IMR-90 (cell line): ENCODE measurements at places on chromosomes 5 and 9.

- DNase-seq = no peak
Observed at GRCh38 chr5:132799392-132799791, 13.7 kb upstream of the SOWAHA start.

- no peak for DNase-seq
Observed at GRCh38 chr9:125190361-125190801, 778 bp upstream of the PPP6C start.

DNA sequence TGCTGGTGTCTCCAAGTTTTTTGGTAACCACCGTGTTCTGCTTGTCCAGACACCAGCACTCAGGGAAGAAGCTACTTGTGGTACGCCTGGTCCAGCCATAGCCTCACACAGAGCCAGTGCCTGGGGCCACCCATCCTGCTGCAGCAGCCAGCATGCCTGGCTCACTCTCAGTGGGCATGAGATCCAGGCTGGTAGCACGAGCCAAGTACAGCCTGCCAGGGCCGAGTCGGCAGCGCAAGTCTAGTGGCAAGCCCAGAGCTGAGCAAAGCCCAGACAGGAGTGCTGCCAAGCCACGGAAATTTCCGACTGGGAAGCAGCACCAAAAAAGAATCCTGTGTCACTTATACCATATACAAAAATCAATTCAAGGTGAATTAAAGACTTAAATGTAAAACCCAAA is 36.3 kb upstream of the FBXL17 start:
- no peak for DNase-seq

GRCh38 chr5:132211787-132212186 is 15.9 kb downstream of the P4HA2 start:
- DNase-seq = no peak

DNA sequence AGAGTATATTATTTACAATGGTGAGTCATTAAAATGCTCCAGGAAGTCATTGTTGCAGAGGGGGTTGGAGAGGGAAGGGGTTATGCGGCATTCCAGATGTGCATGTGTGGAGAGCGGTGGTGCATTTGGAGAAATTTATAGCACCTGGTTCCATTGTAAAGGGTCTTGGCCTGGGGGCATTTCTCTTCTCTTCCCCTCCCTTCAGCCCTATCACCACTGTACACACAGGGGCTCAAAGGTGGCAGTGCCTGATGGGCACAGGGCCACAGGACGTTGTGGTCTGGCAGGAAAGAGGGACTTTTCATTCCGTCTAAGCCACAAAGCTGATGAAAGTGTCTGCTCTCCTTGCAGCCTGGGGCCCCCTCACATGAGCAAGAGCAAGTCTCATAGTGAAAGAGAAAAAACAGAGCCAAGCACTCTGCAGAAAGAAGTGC is 442.4 kb upstream of the ZNF462 start:
- no peak for DNase-seq

DNA sequence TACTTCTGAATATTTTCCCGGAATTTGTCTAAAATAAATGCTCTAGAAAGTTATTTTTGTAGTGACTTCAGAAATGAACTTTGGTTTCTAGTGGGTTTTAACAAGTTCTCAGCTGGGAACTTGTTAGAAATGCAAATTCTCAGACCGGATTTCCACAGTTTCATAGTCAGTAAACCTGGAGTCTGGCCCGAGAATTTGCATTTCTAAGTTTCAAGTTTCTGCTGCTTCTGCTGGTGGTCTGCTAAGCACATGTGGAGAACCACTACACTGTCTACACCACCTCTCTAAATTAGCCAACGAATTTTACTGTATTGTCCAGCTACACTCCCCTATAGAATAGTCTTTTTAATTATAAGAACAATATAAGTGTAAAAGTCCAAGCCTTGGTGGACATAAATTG is 208.0 kb downstream of the CHSY3 start:
- no peak for DNase-seq

DNA sequence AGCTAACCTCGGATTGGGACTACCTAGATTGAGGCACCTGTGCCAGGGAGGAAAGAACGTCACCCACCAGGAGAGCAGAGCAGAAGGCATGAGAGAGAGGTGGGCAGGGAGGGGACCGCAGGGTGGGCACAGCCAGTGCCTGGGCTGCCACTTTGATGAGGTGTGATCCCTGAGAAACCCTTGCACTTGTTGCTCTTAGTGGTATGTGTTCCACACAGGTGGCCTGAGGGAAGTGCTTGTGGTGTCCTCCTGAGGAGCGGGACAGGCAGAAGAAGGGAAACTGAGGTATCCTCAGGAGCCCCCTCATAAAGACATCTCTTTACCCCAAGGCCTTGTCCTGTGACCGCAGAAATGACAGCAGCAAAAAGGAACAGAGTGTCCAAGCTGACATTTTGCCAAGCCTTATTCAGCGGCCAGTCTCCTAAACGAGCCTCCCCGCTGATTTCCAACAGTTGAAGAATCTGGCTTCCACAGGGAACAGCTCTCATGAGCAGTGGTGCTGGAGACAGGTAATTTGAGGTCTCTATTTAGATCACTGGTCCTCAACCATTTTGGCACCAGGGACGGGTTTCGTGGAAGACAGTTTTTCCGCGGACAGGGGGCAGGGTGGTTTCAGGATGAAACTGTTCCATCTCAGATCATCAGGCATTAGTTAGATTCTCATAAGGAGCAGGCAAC is 82.4 kb downstream of the FOXD1 start:
- DNase-seq = no peak

GRCh38 chr5:1363160-1363559 is 18.3 kb upstream of the CLPTM1L start:
- DNase-seq = no peak

- peak; percentile 98 for DNase-seq
Observed at GRCh38 chr5:156475182-156476157, 148.5 kb downstream of the SGCD start.

DNA sequence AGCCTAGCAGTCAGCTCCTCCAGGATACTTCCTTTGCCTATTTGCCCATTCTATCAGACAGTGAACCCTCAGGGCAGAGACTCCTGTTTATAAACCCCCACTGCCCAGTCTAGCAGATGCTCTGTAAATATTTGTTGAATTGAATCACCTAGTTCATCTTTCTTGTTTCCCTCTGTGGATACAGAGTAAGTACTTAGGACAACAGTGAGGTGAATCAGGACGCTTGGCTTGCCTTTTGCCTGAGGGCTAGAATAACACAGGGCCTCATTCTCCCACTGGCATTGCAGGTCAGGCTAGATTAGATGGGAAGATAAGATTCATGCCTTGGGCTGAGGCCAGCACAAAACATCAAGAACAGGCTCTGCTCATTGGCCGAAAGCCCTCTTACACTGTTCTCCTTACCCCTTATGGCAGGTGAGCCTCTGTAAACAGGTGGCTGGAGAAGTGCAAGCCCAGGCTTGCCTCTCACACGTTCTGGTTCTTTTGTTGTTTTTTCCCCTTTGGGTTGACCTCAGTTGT is 22.2 kb downstream of the TNFSF8 start:
- DNase-seq = peak; percentile 52

- no peak for DNase-seq
Observed at GRCh38 chr5:56698463-56699381, 116.6 kb upstream of the MAP3K1 start.

DNA sequence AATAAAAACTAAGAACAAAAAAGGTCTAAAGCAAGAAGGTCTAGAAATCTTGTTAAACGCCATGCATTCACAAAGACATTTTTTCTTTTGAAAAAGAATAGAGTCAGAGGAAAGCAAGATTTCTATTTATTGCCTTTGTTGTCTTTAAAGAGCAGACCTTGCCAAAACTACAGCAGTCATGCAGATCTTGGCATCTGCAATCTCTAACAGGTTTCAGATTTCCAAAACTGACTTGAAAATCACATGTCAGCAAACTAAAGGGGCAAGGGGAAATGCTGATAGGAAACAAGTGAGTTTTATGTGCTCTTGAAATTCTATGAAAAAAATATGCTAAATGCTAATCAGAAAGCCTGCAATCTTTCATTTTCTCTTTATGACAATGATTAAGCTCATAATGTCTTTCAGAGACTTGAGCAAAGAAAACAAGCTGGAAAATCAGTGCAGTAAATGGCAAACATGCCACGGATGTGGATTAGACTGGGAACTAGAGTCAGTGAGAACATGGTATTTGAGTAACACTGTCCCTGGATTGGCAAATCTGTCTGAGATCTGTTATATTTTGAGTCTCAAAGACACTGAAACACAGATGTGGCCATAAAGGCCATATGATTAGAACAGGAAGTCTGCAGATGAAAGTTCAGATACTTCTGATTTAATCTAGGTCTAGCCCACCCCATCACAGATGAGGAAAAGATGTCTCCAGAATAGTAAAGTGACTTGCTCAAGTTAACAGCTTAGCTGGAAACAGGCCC is 361.4 kb upstream of the RPS23 start:
- DNase-seq = peak; percentile 10

- no peak for DNase-seq
Observed at GRCh38 chr5:31381299-31381698, 150.6 kb downstream of the DROSHA start.

- DNase-seq = no peak
Observed at GRCh38 chr5:98786191-98786853, 12.9 kb downstream of the RGMB start.

- peak; percentile 84 for DNase-seq
Observed at GRCh38 chr9:20611691-20612287, 10.5 kb downstream of the MLLT3 start.
